H1 (cell line): ENCODE measurements at places on chromosomes 16 and 17. TPM values are rescaled to one million over a fixed set of nuclear protein-coding genes. Genes with fewer than 3 reads are reported as not detected.

GRCh38 chr16:77761204-77761603, 27.2 kb upstream of the VAT1L start:
- DNase-seq, result no peak
- no peak overlapping the region for H3K27ac ChIP-seq
- H3K27me3 ChIP-seq, result no peaks in the 10 kb centered on the region
- H3K4me3 ChIP-seq, result no peak overlapping the region
- no peaks in the 10 kb centered on the region for H3K4me1 ChIP-seq

DNA sequence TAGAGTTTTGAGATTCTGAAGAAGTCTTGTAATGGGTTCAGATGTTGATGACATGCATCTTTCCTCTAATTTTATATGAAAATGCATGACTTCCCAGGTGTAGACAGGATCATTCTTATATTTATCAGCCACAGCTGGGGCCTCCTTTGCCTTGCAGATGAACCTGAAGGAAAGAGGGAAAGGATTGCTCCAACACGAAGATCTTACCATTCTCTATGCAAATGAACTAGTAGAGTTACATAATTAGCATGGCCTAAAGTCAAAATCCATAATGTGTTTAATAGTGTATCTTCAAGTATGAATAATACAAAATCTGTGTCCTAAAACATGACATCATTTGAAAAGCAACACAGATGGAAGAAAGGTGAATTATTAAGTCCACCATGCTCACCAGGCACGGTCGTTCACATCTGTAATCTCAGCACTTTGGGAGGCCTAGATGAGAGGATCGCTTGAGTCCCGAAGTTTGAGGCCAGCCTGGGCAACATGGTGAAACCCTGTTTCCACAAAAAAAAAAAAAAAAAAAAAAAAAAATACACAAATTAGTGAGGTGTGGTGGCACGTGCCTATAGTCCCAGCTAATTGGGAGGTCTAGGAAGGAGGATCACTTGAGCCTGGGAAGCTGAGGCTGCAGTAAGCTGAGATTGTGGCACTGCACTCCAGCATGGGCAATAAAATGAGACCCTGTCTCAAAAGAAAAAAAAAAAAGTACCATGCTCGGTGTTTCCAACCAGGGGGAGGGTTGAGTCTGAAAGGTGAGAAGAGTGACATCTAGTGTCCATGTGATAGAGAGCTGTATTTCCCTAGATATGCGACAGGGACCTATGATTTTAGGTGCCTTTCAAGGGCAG, 6.3 kb downstream of the VWA3A start:
- H3K36me3 ChIP-seq, result no peaks in the 10 kb centered on the region
- no peak overlapping the region for H3K27ac ChIP-seq
- no peaks in the 10 kb centered on the region for H3K27me3 ChIP-seq
- H3K4me3 ChIP-seq, result no peak overlapping the region
- H3K4me1 ChIP-seq, result peaks cover 4% of the 10 kb centered on the region

DNA sequence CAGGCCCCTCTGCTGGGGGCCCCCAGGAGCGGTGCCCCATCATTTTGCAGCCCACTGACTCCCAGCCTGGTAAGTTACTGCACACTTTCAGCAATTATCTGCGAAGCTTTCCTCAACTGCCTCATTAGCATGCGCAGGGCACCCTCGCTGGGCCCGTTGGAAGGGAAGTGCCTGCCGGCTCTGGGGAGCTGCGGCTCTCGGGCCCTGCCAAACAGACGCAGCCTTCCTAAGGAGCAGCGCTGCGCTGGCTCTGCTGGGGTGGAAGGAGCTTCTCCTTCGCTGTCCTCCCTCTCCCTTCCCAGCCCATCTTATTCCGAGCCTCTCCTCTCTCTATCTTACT, 71.0 kb downstream of the RBBP6 start:
- DNase-seq, result no peak
- no peaks in the 10 kb centered on the region for H3K36me3 ChIP-seq
- no peak overlapping the region for H3K27ac ChIP-seq
- peaks cover 4% of the 10 kb centered on the region; the same call in 1 of the 2 replicates for H3K27me3 ChIP-seq

CD300LB gene
- polyA plus RNA-seq, result not detected in 2 replicates

CD300LF gene
- polyA plus RNA-seq, result not detected in 2 replicates

CCL14 gene
- polyA plus RNA-seq, result not detected in 2 replicates

DNA sequence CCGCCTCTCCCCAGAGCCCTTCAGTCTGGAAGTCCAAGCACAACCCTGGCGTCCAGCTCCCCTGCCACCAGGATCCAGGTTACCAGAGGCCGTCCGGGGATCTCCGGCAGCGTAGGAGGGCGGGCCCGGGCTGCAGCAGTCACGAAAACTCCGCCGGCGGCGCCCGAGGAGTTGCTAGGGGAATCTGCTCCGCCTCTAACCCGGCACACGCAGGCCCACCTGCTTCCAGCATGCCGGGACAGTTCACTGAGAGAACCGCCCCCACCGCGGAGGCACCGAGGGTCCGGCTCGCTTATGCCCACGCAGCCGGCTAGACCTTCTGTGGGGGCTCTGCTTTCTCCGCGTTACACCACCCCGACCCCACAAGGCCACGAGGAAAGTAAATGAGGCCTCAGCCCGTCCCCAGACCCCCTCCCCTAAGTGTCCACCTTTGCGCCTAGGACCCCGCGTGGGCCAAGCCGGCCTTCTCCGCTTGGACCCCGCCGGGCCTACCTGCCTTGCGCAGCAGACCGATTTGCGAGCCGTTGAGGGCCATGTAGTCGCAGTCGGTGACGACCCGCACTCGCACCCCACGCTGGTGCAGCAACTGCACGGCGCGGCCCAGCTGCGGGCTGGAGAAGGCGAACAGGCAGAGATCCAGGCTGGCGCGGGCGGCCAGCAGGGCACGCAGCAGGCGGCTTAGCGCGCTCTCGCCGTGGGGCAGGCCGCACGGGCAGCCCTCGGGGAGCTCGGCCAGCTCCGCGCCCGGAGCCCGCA, 587 bp downstream of the PLD6 start:
- no peaks in the 10 kb centered on the region for H3K27me3 ChIP-seq
- no peak for DNase-seq
- no peak overlapping the region for H3K27ac ChIP-seq
- H3K4me1 ChIP-seq, result no peaks in the 10 kb centered on the region
- H3K4me3 ChIP-seq, result no peak overlapping the region
- no peaks in the 10 kb centered on the region for H3K36me3 ChIP-seq

DNA sequence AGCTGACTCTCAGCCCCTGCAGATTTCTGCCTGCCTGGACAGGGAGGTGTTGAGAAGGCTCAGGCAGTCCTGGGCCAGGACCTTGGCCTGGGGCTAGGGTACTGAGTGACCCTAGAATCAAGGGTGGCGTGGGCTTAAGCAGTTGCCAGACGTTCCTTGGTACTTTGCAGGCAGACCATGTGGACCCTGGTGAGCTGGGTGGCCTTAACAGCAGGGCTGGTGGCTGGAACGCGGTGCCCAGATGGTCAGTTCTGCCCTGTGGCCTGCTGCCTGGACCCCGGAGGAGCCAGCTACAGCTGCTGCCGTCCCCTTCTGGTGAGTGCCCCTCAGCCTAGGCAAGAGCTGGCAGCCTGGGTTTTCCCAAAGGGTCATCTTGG, 3.9 kb downstream of the GRN start:
- H3K4me3 ChIP-seq, result no peak overlapping the region
- peaks cover 6% of the 10 kb centered on the region; the same call in 1 of the 2 replicates for H3K4me1 ChIP-seq

- H3K4me1 ChIP-seq, result peaks cover 4% of the 10 kb centered on the region; the same call in 1 of the 2 replicates
- peak; percentile 21 for DNase-seq
- H3K27ac ChIP-seq, result no peak overlapping the region
- no peaks in the 10 kb centered on the region for H3K36me3 ChIP-seq
Observed at GRCh38 chr17:67602974-67603373, 114.8 kb upstream of the NOL11 start.

- H3K4me1 ChIP-seq, result no peaks in the 10 kb centered on the region
- no peaks in the 10 kb centered on the region for H3K27me3 ChIP-seq
- no peak overlapping the region for H3K27ac ChIP-seq
- H3K36me3 ChIP-seq, result no peaks in the 10 kb centered on the region
- no peak for DNase-seq
- no peak overlapping the region for H3K4me3 ChIP-seq
Observed at GRCh38 chr16:64627781-64628180, 494.1 kb downstream of the CDH11 start.

GRCh38 chr16:18984435-18985005, 786 bp downstream of the TMC7 start:
- H3K27me3 ChIP-seq, result no peaks in the 10 kb centered on the region
- no peaks in the 10 kb centered on the region for H3K4me1 ChIP-seq
- DNase-seq, result no peak
- H3K27ac ChIP-seq, result no peak overlapping the region
- peak overlapping the region; percentile 77 for H3K4me3 ChIP-seq
- no peaks in the 10 kb centered on the region for H3K36me3 ChIP-seq

SPIRE2 gene
- polyA plus RNA-seq, result 7.4 and 10.2 TPM in 2 replicates

GRCh38 chr17:32253117-32253611, 12.5 kb upstream of the RHBDL3 start:
- no peak overlapping the region for H3K4me3 ChIP-seq
- H3K27me3 ChIP-seq, result no peaks in the 10 kb centered on the region; the same call in 1 of the 2 replicates
- H3K4me1 ChIP-seq, result peaks cover 2% of the 10 kb centered on the region; the same call in 1 of the 2 replicates
- H3K27ac ChIP-seq, result no peak overlapping the region

HEATR9 gene
- polyA plus RNA-seq, result not detected in 2 replicates

- no peaks in the 10 kb centered on the region for H3K4me1 ChIP-seq
- H3K36me3 ChIP-seq, result no peaks in the 10 kb centered on the region
- H3K27me3 ChIP-seq, result no peaks in the 10 kb centered on the region
- H3K27ac ChIP-seq, result no peak overlapping the region
- no peak overlapping the region for H3K4me3 ChIP-seq
- DNase-seq, result peak; percentile 53
Observed at GRCh38 chr17:56125830-56126819, 27.1 kb upstream of the ANKFN1 start.

DNA sequence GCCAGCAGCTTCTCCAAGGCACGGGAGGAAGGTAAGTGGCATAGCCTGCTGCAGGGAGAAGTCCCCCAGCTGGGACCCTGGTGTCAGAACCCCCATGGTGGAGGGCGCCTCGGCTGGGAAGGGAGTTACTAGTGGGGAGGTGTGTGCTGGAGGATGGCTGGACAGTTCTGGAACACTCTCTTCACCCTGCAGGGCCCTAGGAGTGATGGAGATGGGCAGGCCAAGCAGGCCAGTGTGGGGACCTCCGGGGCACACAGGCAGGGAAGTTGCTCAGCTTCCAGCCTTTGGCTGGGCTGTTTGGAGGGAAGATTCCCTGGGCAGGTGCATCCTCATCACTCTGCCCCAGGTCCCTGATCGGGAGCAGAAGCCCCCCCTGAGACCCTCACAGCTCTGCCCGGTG, 696 bp downstream of the C17orf99 start:
- H3K4me1 ChIP-seq, result no peaks in the 10 kb centered on the region; the same call in 1 of the 2 replicates
- DNase-seq, result no peak
- H3K27ac ChIP-seq, result no peak overlapping the region
- H3K27me3 ChIP-seq, result no peaks in the 10 kb centered on the region
- H3K36me3 ChIP-seq, result no peaks in the 10 kb centered on the region

TBX6 gene
- polyA plus RNA-seq, result 2.2 and 3.6 TPM in 2 replicates

GRCh38 chr17:32625971-32626370, 139.2 kb downstream of the CDK5R1 start:
- H3K4me1 ChIP-seq, result peaks cover 8% of the 10 kb centered on the region
- H3K4me3 ChIP-seq, result no peak overlapping the region
- no peaks in the 10 kb centered on the region for H3K36me3 ChIP-seq
- H3K27me3 ChIP-seq, result no peaks in the 10 kb centered on the region
- H3K27ac ChIP-seq, result no peak overlapping the region

- no peak overlapping the region for H3K4me3 ChIP-seq
Observed at GRCh38 chr17:9026741-9027140, 5.4 kb downstream of the NTN1 start.

DNA sequence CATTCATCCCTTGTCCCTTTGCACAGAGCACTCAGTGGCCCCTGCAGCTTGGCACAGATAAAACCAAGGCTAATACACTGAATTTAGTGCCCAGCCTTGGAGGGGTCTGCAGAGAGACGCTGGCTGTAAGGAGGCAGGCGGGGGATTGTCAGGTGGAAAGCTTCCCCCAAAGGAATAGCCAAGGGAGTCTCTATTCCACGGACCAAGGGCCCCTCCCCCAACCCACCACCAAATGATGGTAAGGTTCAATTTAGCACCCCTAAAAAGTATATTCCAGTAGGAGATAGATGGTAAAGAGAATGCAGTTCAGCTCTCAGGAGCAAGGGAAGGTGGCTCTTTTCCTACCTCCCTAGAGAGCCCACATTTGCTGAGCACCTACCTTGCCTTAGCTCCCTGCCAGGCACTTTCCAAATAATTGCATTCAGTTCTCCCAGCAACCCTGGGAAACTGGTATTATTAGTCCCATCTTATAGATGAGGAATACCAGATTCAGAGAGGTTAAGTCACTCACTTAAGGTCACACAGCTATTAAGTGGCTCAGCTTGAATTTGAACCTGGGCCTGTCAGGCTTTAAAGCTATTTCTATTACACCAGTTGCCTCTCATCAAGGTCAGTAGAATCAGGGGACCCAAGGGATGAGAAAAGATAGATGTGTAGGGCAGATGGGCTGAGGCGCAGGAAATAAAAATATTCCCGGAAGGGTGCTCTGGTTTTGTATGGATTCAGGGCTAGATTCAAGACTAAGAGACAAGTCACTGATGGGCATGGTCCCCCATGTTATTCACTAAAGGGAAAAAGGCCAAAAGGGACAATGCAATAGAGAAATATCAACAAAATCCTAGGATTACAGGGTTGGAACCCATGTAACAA, 20.0 kb upstream of the ZFHX3 start:
- no peak overlapping the region for H3K27ac ChIP-seq
- no peak for DNase-seq
- peaks cover 81% of the 10 kb centered on the region for H3K27me3 ChIP-seq
- H3K4me1 ChIP-seq, result peaks cover 31% of the 10 kb centered on the region

DNA sequence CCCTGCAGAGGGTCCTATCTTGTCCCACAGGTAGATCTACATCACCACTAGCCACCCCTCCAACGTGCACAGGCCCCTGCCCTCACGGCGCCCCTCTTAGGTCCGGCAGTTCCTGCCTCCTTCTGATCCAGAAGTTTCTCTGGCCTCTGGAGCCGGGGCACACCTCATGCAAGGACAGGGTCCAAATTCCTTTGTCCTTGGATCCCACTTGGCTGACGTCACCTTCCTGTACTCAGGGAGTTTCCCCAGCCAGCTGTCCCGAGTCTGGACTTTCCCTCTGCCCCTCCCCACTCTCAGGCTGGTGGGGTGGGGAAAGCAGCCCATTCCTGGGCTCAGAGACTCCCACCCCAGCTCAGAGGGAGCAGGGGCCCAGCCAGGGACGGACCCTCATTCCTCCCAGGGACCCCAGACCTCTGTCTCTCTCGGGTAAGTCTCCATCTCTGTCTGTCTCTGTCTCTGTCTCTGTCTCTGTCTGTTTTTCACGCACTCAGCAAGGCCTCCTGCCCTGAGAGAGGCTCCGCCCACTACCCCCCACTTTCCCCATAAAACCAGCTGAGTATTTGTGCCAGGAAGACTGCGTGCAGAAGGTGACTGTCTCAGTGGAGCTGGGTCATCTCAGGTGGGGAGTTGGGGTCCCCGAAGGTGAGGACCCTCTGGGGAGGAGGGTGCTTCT, at the start of gene IL32:
Gene IL32, plus strand, starts transcription at position 572 of the 673 bp plus-strand sequence. CDS start 172 bp downstream, outside the sequence.
- no peaks in the 10 kb centered on the region for H3K4me1 ChIP-seq
- no peak within 1 kb of the TSS for H3K4me3 ChIP-seq
- DNase-seq, result no peak
- H3K36me3 ChIP-seq, result no peaks in the 10 kb centered on the region

DNA sequence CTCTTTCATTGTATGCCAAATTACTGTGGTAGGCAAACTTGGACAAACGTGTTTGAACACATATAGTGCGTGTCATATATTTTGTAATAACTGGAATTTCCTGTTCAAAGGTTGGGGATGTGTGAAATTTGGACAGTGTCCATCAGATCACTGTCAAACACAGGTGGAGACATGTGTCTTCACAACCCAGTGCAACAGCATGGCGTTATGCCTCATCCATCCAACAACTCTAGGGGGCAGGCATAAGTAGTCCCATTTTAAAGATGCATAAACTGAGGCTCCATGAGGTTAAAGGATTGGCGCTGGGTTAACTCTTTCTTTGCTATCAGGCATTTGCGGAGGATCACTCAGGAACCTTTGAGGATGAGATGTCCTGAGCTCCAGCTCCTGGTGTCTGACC, 103.7 kb downstream of the RBFOX1 start:
- H3K36me3 ChIP-seq, result no peaks in the 10 kb centered on the region
- H3K4me1 ChIP-seq, result peaks cover 16% of the 10 kb centered on the region
- no peak overlapping the region for H3K4me3 ChIP-seq
- H3K27me3 ChIP-seq, result no peaks in the 10 kb centered on the region
- no peak for DNase-seq
